Posterior vena cava (tissue), 2 donors: ENCODE measurements at places on chromosomes 7 and 10. TPM values are rescaled to one million over a fixed set of nuclear protein-coding genes. Genes with fewer than 3 reads are reported as not detected.

FZD8 gene
- total RNA-seq = 16.1 TPM

TMEM139 gene
- not detected for total RNA-seq

GRCh38 chr7:156607332-156608172 lies 33.0 kb upstream of the RNF32 start:
- no peak for DNase-seq

GJC3 gene
- not detected for total RNA-seq

GALNT11 gene
- 35.8 TPM for total RNA-seq
